ENCODE measurements at places on chromosomes 3 and 15.
A peak's percentile ranks its signal among the peaks of the same experiment; 100 is the strongest.

DNA sequence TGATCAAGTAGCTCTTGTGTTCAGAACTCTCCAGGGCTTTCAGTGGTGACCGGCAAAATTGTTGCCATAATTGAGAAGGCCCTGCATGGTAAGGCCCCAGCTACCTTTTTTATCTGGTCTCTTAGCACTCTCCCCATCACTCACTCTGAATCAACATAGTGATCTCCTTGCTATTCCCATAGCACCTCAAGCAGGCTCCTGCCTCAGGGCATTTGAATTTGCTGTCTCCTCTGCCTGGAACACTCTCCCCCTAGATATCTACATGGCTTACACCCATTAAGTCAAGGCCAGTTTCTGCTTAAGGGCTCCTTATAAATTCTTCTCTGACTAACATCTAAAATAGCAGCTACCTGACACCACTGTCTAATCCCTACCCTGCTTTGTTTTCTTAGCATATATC, 3.3 kb upstream of the ARID3B start:
- no peak for DNase-seq

- no peak for DNase-seq
Observed at GRCh38 chr3:44525060-44525459, 29.9 kb upstream of the ZKSCAN7 start.

- peak; percentile 5 for DNase-seq
Observed at GRCh38 chr3:41018855-41019254, 180.4 kb upstream of the CTNNB1 start.

DNA sequence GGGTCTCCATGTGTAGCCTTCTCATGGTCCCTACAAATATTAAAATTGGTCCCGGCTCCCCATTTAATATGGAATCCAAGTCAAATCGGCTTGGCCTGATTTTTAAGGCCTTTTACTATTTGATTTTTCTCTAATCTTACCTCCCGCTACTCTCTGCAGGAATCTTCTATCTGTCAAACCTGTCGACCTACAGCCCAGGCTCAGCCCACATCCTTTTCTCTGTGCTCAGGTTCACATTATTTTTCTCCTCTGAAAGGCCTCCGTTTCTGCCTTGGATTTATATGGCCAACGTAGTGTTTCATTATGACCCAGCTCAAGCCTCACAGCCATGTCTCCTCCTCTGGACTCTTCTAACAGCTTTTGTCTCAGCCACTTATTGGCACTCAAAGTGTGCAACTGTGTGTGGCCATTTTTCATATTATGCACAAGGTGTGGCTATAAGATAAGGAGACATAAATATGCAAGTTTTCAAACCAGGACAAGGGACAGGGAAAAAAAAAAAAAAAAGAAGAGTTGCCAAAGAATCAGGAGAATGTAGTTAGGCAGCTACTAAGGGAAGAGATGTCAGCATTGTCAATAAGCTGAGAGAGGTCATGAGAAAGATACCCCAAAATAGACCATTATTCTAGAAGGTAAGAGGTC, 2.1 kb upstream of the GLCE start:
- DNase-seq, result no peak

DNA sequence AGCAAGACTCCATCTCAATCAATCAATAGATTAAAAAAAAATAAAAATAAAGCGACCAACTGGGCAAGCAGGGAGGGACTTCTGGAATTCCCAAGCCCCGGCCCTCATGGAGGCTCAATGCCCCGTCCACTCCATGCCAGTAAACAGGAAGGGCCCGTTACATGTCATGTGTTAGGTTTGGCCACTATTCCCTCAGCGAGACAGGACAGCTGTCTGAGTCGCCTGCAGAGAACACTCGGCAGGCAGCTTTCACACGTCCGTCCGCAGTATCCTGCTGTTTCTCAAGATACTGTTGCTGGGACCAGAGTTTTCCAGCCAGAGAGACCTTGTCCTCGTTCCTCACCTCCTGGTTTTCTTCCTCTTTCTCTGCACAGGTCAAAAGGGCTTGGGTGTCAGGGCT, 18.0 kb downstream of the TMEM44 start:
- no peak for DNase-seq
